ENCODE measurements at places on chromosomes 3 and 15.

DNA sequence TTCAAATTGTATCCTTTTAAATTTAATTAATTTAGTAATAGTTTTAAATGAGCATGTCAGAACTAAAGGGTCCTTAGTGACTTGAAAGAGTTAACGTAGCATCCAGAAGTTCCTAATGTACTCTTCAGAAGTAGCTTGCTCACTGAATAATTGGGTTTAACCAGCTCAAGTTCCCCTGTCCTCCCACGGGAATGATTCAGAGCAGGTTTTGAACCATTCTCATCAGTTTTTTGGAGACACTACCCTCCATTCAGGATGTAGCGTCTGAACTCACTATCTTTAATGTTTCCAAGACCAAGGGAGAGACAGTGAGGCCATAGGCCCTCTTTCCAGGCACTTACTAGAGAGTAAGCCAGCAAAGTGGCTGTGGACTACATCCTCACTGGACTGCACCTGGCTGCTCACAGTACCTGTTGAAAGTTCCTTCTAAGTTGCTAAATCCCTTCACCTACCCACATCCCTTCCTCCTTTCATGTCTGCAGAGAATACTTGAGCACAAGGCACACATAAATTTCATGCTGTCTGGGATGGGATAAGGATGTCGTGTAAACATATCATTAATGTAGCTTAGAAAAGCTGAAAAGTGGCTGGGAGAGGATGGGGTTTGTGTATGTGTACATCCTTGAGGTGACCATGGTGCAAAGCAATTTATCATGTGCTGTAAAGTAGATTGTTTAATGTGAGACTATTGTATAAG is 146.3 kb downstream of the PLCL2 start:
- DNase-seq: no peak

- no peak for DNase-seq
Observed at GRCh38 chr3:25910997-25911396, 121.1 kb downstream of the OXSM start.

- DNase-seq: no peak
Observed at GRCh38 chr3:126464093-126464492, 11.6 kb downstream of the ZXDC start.

DNA sequence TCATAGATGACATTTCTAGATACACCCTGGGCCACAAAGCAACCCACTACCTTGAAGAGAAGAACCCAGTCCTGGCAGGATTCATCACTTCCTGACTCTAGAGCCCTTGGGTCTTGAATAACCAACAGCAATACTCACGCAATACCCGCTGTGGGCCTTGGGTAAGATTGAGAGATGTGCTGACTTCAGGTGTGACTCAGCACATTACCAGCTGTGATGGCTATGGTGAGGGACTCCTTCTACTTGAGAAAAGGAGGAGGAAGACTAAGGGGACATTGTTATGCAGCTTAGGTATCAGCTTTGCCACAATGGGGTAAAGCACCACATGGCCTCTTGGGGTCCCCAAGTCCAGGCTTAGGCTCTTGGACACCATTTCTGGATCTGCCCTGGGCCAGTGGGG is 14.9 kb downstream of the C3orf33 start:
- no peak for DNase-seq

DNA sequence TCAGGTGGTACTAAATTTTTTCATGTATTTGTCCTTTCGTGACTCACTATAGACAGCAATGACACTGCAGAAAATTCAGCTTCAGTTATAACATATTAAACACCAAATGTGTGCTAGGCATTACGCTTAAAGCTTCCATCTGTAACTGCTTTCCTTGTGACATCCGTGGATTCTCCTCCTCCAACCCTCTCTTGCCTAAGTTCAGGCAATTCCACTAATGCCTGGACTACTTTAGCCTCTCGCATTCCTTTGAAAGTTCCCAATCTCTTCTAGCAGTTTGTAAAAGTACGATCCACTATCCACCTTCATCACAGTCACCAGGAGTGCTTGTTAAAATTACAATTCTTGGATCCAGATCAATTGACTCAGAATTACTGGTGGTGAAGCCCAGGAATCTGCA is 17.7 kb downstream of the CCDC80 start:
- no peak for DNase-seq

DNA sequence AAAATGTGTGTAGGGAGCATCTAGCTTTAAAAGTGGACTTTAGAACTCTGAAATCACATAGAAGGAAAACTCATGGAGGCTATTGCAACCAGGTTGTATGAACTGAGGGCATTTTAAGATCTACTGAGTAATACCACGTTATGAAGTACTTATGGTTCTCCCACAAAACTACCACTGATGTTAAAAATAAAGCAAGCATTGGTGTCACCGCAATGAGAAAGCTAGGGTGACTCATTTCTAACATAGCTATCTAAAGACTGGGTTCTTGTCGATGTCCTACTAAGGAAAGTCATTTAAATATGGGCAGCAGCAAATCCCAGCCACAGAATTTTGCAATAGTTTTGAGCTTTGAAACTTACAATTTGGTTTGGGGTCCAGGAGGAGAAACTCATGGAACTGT is 584.8 kb downstream of the DIPK2A start:
- DNase-seq: no peak

DNA sequence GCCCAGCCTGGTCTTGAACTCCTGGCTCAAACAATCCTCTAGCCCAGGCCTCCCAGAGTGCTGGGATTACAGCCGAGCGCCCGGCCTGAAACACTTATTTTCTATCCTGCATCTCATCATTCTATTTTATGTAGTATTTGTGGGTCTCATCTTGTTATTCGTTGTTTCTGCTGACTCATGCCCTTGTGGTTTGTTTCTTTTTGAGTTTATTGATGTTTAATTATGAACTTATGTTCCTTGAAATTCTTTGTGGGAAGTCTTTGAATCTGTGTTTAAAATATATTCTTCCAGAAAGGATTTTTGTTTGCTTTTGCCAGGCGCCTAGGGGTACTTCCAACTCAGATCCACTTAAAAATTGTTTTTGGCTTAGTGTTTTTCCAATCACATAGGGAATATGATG is 78.3 kb upstream of the C15orf39 start:
- DNase-seq: no peak

- no peak for DNase-seq
Observed at GRCh38 chr3:11300970-11301369, 28.8 kb downstream of the ATG7 start.

GRCh38 chr3:175248832-175249231 is 389.7 kb downstream of the NAALADL2 start:
- DNase-seq: no peak

DNA sequence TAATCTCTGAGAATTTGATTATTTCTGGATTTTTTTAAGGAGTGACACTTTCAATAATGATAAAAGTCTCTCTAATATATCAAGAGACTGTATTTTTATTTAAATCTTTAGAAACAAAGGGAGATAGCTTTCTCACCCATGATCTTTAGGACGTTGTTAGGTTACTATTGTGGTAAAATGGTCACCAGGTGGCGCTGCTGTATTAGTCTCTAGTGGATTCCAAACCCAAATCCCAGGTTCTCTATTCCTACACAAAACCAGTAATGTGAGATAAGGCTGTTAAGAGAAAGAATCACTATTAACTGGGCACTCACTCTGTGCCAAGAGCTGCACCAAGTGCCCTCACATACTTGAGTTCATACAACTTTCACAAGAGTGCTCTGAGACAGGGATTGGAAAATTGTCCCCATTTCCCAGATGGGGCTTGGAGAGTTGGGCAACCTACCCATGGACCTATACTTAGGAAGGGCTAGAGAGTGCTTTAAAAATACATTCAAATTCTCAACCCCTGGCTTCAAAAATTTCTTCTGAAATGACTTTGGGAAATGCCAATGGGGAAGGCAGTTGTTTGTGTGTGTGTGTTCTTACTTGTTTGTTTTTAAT is 593.4 kb upstream of the TGFBR2 start:
- DNase-seq: no peak

DNA sequence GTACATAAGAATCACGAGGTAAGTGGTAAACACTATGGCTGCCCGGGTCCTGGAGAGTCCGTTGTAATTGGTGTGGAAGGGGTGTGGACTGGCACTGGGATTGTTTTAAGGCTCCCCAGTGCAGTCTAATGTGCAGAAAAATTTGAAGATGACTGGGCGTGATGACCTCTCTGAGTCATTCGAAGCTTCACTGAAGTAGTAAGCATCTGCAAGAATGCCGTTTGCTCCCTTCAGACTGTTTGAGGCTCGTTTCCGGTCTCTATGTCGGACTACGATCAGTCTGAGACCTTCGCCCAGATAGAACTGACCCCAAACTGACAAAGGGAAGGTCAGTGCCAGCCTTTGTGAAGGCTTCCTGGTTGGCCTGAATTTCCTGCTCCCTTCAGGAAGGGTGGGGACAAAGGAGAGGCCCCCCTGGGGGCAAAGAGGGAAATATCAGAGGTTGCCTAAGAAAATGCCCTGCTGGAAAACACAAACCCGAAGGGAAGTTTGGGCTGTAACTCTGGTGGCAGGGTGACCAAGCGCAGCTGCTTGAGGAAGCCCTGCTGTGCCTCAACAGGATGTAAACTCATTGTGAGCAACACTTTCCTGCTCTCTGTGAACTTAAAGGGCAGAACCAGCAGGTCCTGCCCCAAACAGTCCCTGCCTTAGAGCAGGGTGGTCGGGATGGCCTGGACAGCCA is 34.6 kb downstream of the BTD start:
- no peak for DNase-seq

DNA sequence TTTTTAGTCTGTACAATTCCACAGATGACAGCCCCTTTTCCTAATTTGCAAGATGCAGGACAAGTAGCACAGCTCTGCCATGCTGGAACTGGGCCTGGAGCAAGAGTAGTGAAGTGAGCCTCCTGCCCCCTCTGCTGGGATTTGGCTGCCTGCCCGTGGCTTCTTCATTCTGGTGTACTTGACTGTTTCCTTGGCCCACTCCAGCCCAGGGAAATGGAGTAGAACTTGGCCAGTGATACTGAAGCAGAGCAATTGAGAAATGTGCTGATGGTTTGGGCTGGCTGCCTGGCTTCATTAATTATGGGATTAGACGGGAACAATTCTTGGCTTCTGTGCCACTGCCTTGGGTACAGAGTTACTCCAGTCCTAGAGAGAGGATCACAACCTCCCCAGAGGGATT is 2.8 kb downstream of the GPD1L start:
- DNase-seq: peak; percentile 88

DNA sequence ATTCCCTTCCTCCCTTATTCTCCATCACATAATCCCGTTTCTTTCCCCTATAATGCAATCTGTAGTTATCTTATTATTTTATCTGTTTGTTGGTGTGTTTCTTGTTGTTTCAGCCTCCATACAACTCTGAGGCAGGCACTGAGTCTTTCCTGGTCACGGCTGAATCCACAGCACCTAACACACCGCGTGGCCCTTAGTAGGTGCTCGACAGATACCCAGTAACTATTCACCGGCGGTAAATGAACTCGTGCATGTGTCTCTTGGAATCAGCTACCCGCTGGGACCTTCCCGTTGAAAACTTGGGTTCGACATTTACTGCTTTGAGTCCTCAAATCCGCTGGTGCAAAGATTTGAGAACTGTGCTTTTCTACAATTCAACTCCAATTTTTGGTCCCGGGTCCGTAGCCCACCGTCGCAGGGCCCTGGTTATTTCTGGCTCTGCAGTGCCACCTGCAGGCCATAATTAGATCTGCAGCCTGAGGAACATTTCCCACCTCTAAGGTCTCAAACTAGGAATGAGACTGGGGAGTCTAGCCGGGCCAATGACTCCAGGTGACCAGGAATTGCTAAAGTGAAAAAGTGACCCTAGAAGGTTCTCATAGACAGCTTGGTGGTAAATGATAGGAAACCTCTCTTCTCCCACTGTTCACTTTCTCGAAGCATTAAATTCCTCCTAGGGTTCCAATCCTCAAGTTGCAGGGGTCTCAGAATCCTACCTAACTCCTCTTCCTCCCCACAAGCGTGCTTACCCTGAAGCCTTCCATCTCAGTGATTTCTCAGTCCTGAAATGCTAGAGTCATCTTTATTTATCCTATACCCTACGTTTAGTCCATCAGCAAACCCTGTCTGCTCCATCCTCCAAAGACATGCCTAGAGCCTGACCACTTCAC is 40.0 kb upstream of the TRH start:
- DNase-seq: peak; percentile 21

Measured in DMS79 (cell line).